ENCODE measurements at places on chromosomes 1 and 21. TPM values are rescaled to one million over a fixed set of nuclear protein-coding genes. Genes with fewer than 3 reads are reported as not detected.

The TFAP2E gene
- total RNA-seq, result not detected

The CLCA4 gene
- total RNA-seq, result not detected

The PTPN22 gene
- total RNA-seq, result 2.0 TPM

DNA sequence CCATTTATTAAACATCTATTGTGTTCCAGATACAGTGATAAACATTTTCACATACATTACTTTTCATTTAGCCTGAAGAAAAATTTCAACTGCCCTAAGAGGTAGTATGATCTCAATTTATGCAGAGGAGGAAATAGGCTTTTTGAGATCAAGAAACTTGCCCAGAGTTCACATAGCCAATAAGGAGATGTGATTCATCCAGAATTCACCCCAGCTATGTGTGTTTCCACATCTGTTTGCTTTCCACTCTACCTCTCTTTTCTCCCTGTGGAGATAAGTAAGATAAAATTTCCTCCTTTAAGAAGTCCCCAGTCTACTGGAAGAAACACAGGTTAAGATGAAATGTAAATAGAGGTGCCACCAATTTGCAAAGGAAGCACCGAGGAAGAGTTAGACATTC, 199.7 kb upstream of the C8B start:
- no peak overlapping the region for H3K4me3 ChIP-seq
- H3K27me3 ChIP-seq, result no peaks in the 10 kb centered on the region
- H3K27ac ChIP-seq, result no peak overlapping the region
- H3K4me1 ChIP-seq, result no peaks in the 10 kb centered on the region
- H3K36me3 ChIP-seq, result no peaks in the 10 kb centered on the region
- DNase-seq, result no peak
